ENCODE measurements at places on chromosomes 16 and 17.

GRCh38 chr17:17558431-17558830 is 33.1 kb downstream of the PEMT start:
- no peak for DNase-seq

- DNase-seq, result no peak
These were observed 127.3 kb downstream of the CDRT15L2 start for GRCh38 chr17:20706751-20707373.

- DNase-seq, result no peak
These were observed 28.1 kb upstream of the ITGA2B start for GRCh38 chr17:44417553-44417952.

DNA sequence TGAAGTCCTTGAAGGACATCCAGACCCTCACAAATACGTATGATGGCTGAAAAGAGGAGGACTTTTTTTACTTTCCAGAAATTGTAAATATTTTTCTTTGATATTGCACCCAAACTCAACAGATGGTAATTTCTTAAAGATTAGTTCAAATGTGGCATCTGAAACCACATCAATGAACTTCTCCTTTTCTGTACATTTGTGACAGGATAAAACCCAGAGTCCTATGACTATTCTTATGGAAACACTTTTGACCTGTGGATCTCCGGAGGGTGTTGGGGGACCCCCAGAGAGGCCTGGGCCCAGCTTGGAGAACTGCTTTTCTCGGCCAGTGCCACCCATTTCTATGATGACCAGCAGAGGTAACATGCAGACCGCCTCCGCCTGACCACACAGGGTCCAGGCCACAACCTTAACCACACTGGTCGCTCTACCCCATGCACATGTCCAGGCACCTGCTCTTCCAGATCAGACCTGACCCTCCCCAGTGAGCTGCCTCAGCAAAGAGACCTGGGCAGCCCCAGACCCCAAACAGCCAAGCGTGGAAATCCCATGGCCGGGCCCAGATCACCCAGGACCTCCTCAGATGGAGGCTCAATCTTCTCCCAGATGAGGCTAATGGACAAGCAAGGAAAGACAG is 22.7 kb downstream of the RPH3AL start:
- no peak for DNase-seq

- no peak for DNase-seq
These were observed 120.9 kb upstream of the SMURF2 start for GRCh38 chr17:64783031-64783461.

DNA sequence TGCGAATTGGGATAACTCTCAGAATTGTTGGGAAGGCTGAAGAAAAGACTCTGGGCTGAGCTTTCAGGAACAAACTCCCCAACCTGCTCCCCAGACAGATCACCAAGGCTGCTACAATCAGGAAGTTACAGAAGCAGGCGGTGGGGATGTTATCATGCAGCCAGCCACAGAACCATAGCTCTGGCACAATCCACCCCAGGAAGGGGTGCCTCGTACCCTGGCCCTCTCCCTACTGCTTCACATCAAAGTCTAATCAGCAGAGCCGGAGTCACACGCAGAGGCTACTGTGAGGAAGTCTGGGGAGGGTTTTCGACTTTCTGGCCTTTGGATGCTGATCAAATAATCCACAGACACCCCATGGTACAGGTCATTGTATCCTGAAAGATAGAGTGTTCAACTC is 86.8 kb downstream of the NTN1 start:
- no peak for DNase-seq

GRCh38 chr16:1557576-1557975 is 24.1 kb downstream of the TMEM204 start:
- DNase-seq, result no peak

DNA sequence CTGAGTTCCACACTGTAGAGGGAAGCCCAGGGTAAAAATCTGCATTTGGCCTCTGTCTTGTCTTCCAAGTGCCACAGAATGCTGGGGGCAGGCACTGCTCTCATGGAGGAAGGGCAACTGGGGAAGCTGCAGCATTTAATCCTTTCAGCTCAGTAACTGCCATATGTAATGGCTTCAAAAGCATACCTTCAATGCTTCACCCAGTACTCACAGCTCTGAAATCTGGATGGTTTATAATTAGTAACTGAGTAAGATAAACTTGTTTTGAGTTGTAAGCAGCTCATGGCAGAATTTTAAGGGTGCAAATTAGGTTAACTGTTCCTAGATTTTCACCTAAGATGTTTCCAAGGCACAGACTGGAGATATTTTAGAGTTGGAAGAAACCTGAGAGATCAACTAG is 24.5 kb downstream of the PMP22 start:
- no peak for DNase-seq

- DNase-seq, result no peak
These were observed 5.7 kb downstream of the MGAT5B start for GRCh38 chr17:76873856-76874255.

- no peak for DNase-seq
These were observed 9.2 kb downstream of the C1QTNF1 start for GRCh38 chr17:79033046-79033616.

GRCh38 chr16:74271872-74272271 is 24.7 kb upstream of the PSMD7 start:
- no peak for DNase-seq

DNA sequence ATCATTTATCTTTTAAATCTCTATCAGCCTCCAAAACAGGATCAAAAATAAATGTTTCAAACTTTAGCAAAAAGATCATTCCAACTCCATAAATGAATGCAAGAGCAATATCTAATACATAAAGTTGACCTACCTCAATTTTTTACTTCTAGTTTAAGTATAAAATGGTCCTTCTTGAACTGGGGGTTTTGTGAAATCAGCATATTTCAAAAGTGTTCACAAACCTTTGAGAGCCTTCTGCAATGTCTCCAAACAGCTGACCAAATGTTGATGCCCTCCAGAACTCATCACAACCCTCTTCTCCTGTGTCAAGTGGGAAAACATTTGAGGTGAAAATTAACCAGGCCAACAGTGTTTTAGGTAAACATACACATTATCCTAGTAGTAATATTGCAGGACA is 7.7 kb downstream of the MED1 start:
- no peak for DNase-seq

GRCh38 chr17:17059301-17059890 is 17.1 kb downstream of the MPRIP start:
- no peak for DNase-seq

DNA sequence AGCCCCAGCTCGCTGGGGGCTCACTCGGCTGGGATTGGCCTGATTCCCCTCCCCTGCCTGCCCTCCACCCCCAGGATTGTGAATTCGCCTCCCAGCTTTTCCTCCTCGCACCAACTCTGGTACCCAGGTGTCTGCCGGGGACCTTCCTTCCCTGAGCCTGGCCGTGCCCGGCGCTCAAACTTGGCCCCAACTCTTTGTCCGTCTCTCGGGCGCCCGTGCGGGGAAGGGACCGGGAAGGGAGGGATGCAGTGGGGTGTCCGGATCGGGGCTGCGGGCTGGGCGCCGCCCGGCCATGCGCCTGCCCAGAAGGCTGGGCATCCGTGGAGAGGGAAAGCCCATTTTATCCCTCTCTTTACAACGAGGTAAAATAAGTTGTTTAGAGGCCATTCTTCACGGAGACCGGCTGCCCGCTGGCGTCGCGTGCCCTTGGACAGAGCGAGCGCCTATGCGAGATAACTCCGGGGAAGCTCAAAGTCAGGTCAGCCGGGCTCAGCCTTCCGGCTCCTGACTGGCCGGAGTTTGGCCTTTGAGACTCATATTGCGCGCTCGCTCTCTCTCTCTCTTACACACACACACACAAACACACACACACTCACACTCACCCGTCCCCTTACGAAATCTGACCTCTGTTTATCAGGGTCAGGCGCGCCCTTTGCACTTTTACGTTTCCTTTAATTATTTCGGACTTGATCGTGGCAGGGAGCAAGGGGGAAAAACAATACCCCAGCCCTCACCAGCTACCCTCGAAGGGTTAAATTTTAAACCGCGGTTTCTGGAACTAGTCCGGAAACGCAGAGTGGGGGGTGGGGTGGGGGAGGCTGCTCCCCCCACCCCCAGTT is 774 bp upstream of the MAF start:
- no peak for DNase-seq

- DNase-seq, result no peak
These were observed 19.5 kb upstream of the RAP1GAP2 start for GRCh38 chr17:2776589-2777241.

- no peak for DNase-seq
These were observed 7.9 kb upstream of the MT2A start for GRCh38 chr16:56600398-56600999.

DNA sequence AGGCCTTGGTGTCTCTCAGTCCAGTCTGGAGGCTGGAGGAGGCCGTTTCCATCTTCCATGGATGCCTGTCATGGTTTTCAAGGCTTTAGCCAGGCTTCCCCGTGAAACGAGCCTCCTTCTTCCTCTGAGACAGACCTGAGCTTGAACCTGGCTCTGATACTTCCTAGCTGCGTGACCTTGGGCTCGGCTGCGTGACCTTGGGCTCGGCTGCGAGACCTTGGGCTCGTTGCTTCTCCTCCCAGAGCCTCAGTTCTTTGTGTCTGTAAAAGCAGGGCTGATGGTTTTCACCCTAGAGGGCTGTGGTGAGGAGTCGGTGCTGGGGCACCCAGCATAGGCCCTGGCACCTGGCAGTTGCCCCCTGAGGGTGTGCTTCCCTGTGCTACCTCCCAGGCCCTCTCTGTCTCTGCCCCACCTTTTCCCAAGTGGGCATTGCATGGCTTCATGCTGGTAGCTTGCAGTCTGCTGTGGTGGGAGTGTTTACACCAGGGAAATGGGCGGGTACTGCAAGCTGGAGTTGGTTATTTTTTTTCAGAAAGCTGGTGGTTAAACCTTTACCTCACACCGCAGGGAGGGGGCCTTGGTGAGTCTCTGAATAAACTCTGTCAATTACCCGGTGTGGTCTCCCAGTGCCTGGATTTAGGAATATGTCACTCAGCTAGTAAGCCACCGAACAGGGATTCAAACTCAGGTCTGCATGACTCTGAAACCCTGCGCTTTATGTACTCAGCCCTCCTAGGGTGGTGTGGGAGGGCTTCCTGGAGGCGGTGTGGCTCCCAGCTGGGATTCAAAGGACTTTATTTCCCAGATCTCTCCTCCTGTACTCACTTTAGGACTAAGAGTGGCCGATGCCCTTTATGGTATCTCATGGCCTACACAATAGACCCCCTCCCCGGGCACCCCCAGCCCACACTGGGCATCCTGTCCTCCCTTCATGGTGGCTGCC is 129.0 kb upstream of the CIBAR2 start:
- DNase-seq, result no peak

DNA sequence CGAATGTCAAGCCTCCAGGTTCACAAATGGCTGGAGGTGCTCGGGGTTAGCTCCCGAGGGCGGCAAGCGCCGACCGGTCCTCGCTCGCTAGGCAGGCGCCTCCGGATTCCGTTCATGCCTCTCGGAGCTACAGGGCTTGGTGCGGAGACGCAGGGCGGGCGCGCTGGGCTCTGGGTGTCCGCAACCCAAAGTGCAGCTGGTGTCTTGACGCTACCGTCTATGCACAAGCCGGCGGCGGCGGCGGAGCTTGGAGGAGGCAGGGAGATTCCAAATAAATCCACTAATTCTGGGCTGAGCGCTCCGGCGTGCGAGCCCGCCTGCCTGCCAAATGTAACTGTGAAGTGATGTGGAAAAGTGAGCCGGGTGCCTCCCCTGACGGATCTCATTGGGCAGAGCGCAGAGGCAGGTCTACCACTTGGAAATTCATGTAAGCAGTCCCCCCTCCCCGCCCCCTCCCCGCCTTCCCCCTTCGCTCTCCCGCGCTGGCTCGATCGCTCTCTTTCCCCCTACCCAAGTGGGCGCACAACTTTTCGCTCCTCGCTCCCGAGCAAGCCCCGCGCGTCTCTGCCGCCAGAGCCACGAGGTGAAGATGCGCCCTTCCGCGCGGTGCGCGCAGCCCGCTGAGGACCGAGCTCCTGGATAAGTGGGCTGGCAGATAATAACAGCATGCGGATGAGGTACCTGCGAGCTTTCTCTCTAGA is at the start of gene CDH8:
Gene CDH8, minus strand, starts transcription at position 338 of the 701 bp plus-strand sequence. CDS start 15,035 bp downstream, outside the sequence.
- DNase-seq, result no peak

GRCh38 chr16:58399718-58400633 is 7.7 kb downstream of the GINS3 start:
- no peak for DNase-seq

DNA sequence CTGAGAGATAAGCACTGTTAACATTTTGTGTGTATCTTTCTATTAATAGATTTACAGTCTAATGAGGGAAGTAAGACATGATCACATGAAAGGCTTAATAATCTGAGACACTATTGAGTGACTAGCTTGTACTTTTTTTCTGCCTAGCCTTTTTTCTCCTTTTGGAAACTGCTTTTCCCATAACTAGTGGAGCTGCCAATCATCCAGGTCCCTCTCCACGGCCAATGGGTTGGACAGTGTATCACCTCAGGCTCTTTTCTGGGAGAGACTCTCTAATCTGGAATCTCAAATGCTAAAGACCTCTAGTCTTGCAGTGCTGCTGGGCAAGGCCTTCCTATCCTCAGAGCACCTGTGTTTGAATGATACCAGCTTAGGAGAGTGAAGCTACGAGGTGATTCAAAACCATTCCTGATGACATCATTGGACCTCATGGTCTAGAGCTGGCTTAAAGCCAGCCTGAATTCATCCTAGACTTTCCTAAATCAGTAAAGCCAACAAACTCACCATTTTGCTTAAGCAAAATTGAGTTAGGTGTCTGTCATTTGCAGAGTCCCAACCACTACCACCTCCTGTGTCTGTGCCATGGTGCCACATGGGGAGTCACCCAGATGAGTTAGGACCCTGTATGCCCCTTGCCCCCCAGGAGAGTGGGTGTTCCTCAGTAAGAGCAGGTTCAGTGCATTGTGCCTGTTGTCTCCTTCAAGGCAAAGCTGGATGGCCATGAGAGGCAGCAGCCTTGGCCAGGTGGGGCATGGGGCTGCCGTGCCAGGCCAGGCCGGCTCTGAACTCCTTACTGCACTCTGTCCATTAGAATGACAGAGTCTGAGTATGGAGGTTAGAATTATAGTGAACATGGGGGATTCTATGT is 62.9 kb downstream of the SPECC1 start:
- DNase-seq, result no peak

GRCh38 chr16:2339521-2340484 is 725 bp downstream of the ABCA3 start:
- DNase-seq, result peak; percentile 16

DNA sequence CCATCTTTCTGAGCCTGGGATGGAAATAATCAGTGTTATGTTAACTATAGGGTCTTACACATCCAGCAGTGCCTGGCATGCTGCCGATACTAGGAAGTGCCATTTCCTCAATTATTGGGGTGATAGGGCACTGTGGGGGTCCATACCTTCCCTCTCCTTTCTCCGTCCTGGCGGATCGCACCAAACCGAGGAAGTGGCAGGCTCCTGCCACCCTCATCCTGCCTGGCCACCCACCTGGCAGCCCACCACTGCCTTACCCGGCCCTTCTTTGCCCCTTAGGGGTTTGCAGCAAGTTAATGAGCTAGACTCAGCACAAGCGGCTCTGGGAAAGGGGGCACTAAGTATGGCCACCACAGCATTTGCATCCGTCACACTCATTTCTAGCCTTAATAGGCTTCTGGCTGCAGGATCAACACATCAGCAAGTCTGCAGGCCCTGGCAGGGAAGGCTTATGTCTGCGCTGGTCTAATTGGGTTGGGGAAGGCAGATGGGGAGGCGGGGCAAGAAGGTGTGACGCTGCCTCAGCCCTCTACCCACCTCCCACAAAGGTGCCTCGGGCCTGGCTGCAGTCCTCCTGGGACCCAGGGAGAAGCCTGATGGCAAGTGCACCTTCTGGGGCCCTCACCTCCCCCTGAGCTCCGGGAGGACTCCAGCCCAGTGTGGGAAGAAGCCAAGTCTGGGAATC is 28.6 kb downstream of the DCAKD start:
- DNase-seq, result no peak

- DNase-seq, result no peak
These were observed 414.0 kb downstream of the SOX9 start for GRCh38 chr17:72534776-72535175.

Data from activated CD4-positive, alpha-beta T cell treated with anti-CD3 and anti-CD28 coated beads for 1 hour (primary cell).